CD4-positive, alpha-beta T cell treated with Interleukin-2 at 100 ng/mL for 4 hours (primary cell): ENCODE measurements at places on chromosomes 7 and 10.

GRCh38 chr10:130959752-130960195 is 351.7 kb downstream of the TCERG1L start:
- DNase-seq = no peak

DNA sequence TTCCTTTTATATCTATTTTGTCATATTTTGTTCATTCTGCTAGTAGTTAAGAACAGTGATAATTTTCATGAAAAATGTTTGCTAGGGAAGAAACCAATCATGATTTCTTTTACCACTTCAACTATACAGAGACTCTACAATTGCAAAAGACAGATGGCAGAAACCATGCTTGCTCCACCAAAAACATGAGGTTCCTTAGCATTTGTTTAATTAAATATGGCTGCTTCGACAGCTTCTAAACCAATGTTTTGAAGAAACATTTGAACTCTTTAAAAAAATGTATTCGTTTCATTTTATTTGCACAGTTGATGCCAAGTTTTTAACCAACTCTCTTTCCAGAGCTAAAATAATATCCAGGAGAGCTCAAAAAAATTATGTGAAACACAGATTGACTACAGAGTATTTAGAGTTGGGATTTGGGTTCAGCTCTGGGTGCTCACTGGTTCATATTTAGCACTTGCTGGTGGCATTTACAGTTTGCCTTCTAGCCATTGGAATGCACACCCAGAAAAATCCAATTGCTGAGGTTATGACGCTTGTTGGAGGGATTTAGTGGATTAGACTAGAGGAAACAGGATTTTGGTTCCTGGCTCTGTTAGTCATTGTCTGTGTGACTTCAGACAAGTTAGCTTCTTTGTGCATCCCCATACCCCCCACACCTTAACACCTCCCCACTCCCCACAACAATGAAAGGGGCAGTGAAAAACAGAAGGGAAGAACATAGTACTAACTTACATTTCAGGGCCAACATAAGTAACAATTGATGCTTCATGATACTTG is 35.8 kb upstream of the SDHAF3 start:
- no peak for DNase-seq

- no peak for DNase-seq
Observed at GRCh38 chr7:154620141-154620755, 382.7 kb downstream of the PAXIP1 start.

- no peak for DNase-seq
Observed at GRCh38 chr10:501596-501995, 187.9 kb downstream of the DIP2C start.

DNA sequence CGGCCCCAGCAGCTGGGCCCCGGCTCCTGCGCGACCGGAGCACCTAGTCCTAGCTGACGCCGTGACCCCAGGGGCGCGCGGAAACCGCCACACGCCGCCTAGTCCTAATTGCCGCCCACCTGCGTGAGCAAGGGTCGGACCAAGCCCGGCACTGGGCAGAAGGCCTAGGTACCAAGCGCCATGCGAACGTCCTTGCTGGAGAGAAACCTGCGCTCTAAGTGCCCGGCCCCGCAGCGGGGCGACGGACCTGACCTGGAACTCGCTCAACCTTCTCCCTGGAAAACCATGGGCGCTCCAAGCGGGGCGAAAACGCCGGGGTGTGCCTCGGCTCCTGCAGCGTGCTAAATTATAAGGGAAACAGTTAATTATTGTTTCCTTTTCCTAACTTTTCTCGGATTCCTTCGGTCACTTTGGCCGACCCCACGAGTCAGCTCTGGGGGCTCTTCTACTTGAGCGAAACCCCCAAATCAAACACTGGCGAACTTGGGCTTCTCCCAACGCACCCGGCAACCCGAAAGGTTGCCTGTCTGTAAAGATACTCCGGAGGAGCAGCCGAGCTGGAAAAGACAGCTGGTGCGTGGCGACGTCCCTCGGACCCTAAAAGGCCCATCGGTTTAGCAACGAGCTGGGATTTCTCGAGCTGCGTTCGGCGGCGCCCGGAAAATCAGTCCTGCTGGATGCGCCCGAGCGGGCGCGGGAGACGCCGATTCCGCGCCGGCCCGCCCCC is 5.3 kb upstream of the EBF3 start:
- DNase-seq = no peak

- DNase-seq = no peak
Observed at GRCh38 chr10:97570789-97571471, 1.6 kb upstream of the ANKRD2 start.

GRCh38 chr7:73850781-73851207 is 8.5 kb upstream of the METTL27 start:
- no peak for DNase-seq

DNA sequence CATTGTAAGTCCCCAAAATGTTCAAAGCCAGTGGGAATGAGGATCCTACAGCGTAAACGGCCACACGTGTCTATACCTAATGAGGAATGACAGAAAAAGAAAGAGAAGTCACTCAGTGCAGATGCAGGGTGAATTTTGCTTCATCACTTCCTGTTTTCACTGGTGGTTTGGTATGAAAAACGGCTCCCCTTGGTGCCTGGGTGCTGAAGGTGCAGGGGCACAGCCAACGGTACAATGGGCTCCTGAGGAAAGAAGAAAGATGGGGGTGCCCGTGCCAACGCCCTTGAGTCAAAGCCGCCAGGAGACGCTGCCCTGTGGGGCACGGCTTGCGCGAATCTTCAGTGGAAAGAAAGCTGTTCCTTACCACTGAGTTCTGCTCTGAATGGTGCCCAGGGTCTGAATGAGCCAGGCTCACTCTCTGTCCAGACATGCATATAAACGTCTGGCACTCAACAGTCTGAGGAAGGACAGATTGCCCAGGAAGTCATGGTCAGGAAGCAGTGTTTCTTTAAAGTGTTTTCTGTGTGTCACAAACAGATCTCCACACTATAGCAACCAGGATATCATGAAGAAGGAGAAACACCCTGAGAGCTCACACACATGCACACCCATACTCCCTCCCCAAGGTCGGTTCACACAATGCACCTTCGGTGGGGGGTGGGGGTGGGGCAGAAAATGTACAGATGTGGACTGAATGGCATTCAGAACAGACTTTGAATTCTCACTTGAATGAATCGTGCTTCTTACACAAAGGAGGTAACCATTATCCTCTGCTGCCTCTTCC is 105.8 kb downstream of the ELMO1 start:
- DNase-seq = peak; percentile 86

DNA sequence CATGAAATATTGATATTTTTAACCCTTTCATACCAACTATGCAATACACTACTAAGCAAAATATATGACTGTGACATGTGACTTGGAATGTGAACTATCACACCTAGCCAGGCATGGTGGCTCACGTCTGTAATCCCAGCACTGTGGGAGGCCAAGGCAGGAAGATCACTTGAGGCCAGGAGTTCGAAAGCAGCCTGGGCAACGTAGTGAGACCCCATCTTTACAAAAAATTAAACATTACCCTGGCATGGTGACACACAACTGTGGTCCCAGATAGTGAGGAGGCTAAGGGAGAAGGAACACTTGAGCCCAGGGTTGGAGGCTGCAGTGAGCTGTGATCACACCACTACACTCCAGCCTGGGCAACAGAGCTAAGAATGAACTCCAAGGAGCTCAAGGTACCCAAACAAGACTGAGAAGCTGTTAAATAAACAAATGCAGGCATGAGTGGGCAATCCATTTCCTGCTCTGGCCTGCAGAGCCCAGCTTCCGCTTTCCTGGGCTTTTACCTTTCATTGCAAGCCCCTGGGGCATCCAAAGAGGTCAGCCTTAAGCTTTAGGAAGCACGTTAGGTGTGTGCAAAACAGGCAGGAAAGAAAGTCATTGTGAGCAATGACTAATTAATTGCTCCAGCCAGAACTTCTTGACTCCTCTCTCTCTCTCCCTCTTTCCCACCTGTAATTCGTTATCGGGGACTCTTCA is 162.1 kb upstream of the FOXK1 start:
- DNase-seq = no peak

- DNase-seq = no peak
Observed at GRCh38 chr7:81081616-81082015, 162.8 kb upstream of the SEMA3C start.

DNA sequence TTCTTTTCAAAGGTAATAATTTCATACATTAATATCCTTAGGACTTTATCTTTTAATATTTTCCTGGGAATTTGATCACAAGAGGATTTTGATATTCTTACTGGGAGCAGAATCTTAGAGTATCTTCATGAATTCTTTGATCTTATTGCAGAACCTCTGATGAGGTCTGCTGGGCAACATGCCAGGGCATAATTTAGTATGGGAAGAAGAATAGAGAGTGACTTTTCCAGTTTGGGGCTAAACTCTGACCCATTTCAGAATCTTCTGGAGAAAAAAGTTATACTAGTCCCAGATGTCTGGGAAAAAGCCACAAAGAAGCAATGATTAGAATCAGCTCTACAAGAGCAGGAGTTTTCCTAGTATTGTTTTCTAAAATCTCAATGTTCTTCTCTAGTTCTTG is 28.0 kb upstream of the RSU1 start:
- no peak for DNase-seq

- DNase-seq = no peak
Observed at GRCh38 chr7:47478017-47478344, 103.9 kb downstream of the TNS3 start.
